Large intestine (tissue), 12 donors: ENCODE measurements at places on chromosomes 2 and 18.

DNA sequence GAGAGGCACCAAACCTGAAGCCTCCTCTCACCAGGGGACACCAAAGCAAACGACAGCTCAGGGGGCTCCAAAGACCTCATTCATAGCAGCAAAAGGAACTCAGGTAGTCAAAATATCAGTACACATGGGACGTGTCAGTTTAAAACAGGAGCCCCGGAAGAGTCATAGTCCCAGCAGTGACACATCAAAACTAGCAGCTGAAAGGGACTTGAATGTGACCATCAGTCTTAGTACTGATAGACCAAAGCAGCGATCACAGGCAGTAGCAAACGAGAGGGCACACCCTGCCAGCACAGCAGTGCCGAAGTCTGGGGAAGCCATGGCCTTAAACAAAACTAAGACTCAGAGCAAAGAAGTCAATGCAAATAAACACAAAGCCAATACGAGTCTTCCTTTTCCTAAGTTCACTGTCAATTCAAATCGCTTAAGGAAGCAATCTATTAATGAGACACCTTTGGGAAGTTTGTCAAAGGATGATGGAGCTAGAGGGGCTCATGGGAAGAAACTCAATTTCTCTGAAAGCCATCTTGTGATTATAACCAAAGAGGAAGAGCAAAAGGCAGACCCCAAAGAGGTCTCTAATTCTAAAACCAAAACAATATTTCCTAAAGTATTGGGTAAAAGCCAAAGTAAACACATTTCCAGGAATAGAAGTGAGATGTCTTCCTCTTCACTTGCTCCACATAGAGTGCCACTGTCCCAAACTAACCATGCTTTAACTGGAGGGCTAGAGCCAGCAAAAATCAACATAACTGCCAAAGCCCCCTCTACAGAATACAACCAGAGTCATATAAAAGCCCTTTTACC, 1.2 kb downstream of the GALNT5 start:
- peaks cover 27% of the 10 kb centered on the region for H3K4me1 ChIP-seq
- H3K27me3 ChIP-seq, result no peaks in the 10 kb centered on the region
- peak overlapping the region; percentile 56 for H3K4me3 ChIP-seq
- DNase-seq, result no peak
- no peaks in the 10 kb centered on the region for H3K36me3 ChIP-seq

- no peak for DNase-seq
- no peak overlapping the region for H3K4me3 ChIP-seq
- no peak overlapping the region for H3K27ac ChIP-seq
- no peaks in the 10 kb centered on the region for H3K4me1 ChIP-seq
These were observed 371.8 kb upstream of the HS6ST1 start for GRCh38 chr2:128690431-128690830.

DNA sequence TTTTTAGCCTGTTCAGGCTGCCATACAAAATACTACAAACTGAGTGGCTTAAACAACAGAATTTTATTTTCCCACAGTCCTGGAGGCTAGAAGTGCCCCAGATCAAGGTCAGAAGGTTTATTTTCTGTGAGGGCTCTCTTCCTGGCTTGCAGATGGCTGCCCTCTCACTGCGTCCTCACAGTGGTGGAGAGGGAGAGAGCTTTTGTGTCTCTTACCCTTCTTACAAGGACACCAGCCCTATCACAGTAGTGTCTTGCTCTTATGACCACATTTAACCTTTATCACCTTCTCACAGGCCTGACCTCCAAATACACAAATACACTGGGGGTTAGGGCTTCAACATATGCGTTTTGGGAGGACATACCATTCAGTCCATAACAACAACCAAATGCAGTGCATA, 11.7 kb downstream of the WDR7 start:
- H3K27me3 ChIP-seq, result no peaks in the 10 kb centered on the region
- no peak overlapping the region for H3K4me3 ChIP-seq
- no peaks in the 10 kb centered on the region for H3K36me3 ChIP-seq
- H3K27ac ChIP-seq, result no peak overlapping the region
- DNase-seq, result no peak

DNA sequence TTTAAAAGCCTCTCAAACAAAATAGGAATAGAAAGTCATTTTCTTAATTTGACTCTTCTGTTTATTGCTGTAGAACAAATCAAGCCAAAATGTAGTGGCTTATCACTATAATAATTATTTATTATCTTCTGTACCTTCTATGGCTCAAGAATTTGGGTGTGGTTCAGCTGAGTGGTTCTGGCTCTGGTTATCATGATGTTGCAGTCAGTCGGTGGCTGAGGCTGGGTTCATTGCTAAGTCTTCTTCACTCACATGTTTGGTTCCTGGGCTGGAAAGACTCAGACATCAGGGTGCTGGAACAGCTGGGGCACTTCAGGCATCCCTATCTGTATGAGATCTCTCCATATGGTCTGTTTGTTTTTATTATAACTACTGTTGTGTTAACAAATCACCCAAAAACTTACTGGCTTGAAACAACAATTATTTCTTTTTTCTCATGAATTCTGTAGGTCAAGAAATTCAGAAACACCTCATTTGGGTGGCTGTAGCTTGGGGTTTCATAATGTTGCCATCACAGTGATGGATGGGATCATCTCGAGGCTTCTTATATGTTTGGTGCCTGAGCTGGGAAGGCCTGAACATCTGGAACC, 242.6 kb upstream of the FBXO11 start:
- H3K36me3 ChIP-seq, result no peaks in the 10 kb centered on the region
- no peaks in the 10 kb centered on the region for H3K27me3 ChIP-seq
- DNase-seq, result no peak
- peaks cover 7% of the 10 kb centered on the region for H3K4me1 ChIP-seq
- no peak overlapping the region for H3K4me3 ChIP-seq
- no peak overlapping the region for H3K27ac ChIP-seq

GRCh38 chr2:26616706-26617587, 24.2 kb downstream of the CIB4 start:
- H3K27ac ChIP-seq, result no peak overlapping the region
- H3K36me3 ChIP-seq, result no peaks in the 10 kb centered on the region
- no peak overlapping the region for H3K4me3 ChIP-seq
- H3K27me3 ChIP-seq, result peaks cover 24% of the 10 kb centered on the region
- peaks cover 16% of the 10 kb centered on the region for H3K4me1 ChIP-seq
- DNase-seq, result no peak

- DNase-seq, result no peak
- H3K36me3 ChIP-seq, result peaks cover 34% of the 10 kb centered on the region
- H3K4me3 ChIP-seq, result no peak overlapping the region
- H3K27me3 ChIP-seq, result no peaks in the 10 kb centered on the region
- H3K27ac ChIP-seq, result no peak overlapping the region
- no peaks in the 10 kb centered on the region for H3K4me1 ChIP-seq
These were observed 9.2 kb downstream of the NMI start for GRCh38 chr2:151280271-151280670.

DNA sequence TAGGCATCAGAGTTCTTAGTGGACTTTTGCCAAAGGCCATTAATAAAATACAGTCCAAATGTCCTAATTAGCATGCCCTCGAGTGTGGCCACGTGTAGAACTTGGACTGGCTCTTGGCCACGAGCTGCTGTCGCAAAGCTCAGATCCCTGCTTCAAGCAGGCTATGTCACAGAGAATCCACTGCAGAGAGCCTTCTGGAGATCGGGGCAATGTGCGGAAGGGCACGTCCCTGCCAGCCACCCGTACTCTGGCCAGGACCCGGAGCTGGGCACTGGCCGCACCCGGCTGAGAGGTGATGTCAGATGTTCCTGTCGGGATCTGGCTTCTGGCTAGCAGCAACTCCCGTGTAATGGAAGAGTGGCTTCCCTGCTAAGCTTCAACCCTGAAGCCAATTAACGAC, 432.7 kb upstream of the ID2 start:
- H3K27ac ChIP-seq, result no peak overlapping the region
- H3K4me1 ChIP-seq, result peaks cover 10% of the 10 kb centered on the region
- no peaks in the 10 kb centered on the region for H3K36me3 ChIP-seq
- no peak for DNase-seq
- no peak overlapping the region for H3K4me3 ChIP-seq

- H3K27me3 ChIP-seq, result no peaks in the 10 kb centered on the region
- no peak overlapping the region for H3K4me3 ChIP-seq
- H3K4me1 ChIP-seq, result no peaks in the 10 kb centered on the region
- no peak for DNase-seq
These were observed 102.5 kb downstream of the USP40 start for GRCh38 chr2:233464056-233464455.

DNA sequence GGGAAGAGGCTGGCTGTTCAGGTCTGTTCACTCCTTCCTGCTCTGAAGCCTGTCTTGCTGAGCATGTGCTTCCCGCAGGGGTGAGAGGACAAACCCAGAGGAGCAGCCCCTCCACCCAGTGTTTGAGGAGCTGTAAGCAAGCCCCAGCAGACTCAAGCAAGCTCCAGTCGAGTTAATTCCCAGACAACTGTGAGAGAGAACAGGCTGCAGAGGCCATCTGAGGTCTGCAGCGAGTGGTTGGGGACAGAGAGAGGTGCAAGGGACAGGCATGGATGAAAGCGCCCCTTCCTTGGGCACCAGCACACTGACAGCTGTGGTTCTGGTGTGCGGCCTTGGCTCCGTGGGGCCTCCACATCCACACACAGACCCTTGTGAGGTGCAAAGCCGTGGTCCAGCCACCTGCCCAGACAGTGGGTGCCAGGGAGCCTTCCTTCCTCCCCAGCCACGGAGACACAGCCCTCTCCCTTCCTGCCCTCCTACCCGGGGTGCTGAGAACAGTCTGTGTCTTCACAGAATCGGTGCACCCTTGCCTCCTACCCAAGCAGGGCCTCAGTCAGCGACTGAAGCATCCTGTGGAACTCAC, 36.2 kb downstream of the MAL start:
- no peak overlapping the region for H3K4me3 ChIP-seq
- H3K4me1 ChIP-seq, result no peaks in the 10 kb centered on the region
- H3K27me3 ChIP-seq, result no peaks in the 10 kb centered on the region

GRCh38 chr2:146147448-146148012, 1627.6 kb upstream of the ZEB2 start:
- no peak for DNase-seq
- no peaks in the 10 kb centered on the region for H3K27me3 ChIP-seq
- H3K4me1 ChIP-seq, result no peaks in the 10 kb centered on the region
- no peak overlapping the region for H3K4me3 ChIP-seq
- no peak overlapping the region for H3K27ac ChIP-seq
